ENCODE measurements at places on chromosomes 2 and 18. TPM values are rescaled to one million over a fixed set of nuclear protein-coding genes. Genes with fewer than 3 reads are reported as not detected.

The TRIM43 gene
- not detected for total RNA-seq

The SPHKAP gene
- not detected for total RNA-seq

The USP37 gene
- 51.7 TPM for total RNA-seq

The IL1R2 gene
- total RNA-seq: 1.1 TPM

The TMEFF2 gene
- not detected for total RNA-seq

The SLC35F6 gene
- 4.2 TPM for total RNA-seq

The LYPD1 gene
- not detected for total RNA-seq

The GALNT5 gene
- not detected for total RNA-seq

GRCh38 chr18:71221405-71221804 is 932.6 kb downstream of the SOCS6 start:
- H3K27me3 ChIP-seq: no peaks in the 10 kb centered on the region
- DNase-seq: no peak
- H3K36me3 ChIP-seq: no peaks in the 10 kb centered on the region
- H3K4me3 ChIP-seq: no peak overlapping the region
- no peak overlapping the region for H3K27ac ChIP-seq

DNA sequence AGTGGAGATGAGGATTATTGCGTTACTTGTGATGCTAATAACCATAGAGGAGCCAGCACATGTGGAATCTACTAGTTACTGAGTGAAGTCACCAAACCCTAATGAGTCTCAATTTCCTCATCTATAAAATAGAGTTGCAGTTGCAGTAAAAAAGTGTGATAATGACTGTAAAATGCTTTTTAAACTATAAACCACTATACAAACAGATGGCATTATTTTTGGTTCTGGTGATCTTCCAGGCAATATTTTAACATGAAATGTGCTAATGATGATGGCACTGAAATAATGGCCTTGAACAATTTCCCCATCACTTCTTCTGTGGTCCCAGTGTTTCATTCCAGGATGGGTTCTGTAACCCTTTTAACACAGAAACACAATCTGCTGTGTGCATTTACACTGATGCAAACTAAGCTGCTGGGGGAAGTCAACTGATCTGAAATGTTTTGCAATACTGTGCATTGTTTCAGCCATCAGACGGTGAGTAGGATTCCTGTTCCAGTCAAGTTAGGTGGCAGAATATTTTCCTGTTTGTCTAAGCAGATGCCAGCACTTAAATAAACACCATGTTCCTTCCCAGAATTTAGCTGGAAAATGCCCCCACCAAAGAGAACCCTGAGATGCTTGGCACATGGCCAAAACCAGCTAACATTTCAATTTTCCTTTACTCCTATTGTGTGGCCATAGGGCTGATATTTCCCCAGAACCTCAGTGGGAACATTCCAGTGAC is 52.6 kb downstream of the TACR1 start:
- DNase-seq: no peak
- no peaks in the 10 kb centered on the region for H3K36me3 ChIP-seq
- peaks cover 3% of the 10 kb centered on the region for H3K27me3 ChIP-seq
- no peak overlapping the region for H3K4me3 ChIP-seq

DNA sequence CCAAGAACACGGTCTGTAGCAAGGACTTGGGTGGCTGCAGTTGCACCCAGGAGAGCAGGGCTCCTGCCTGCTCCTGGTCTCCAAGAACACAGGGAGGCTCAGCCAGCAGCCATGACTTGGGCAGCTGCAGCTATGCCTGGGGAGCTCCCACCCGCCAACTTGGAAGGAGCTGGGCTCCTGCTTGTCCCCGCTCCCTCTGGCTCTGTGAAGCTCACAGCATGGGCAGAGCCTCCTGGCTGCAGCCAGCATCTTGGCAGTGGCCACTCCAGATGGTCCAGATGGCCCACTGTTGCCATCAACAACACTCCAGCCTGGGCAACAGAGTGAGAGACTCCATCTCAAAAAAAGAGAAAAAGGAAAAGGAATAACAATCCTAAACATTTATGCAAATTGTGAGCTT is 5.2 kb downstream of the ZSCAN30 start:
- H3K4me1 ChIP-seq: peaks cover 22% of the 10 kb centered on the region
- DNase-seq: no peak
- H3K27me3 ChIP-seq: no peaks in the 10 kb centered on the region
- H3K36me3 ChIP-seq: peaks cover 42% of the 10 kb centered on the region
- H3K4me3 ChIP-seq: no peak overlapping the region

DNA sequence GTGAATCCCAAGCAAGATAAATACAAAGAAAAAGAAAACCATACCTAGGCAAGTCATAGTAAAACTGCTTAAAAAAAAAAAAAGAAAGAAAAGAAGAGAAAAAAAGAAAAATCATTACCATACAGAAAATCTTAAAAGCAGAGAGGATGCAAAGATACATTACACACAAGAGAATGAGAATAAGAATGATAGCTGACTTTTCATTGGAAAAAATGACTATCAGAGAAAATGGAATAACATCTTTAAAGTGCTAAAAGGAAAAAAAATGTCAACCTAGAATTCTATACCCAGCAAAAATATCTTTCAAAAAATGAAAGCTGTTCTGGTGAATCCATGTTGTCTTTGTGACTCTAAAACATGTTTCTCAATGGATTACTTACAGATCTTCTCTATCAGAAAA is 66.2 kb downstream of the REEP1 start:
- no peak for DNase-seq
- H3K36me3 ChIP-seq: peaks cover 13% of the 10 kb centered on the region
- no peak overlapping the region for H3K27ac ChIP-seq
- no peak overlapping the region for H3K4me3 ChIP-seq

- no peak for DNase-seq
- peaks cover 3% of the 10 kb centered on the region for H3K27me3 ChIP-seq
- H3K4me1 ChIP-seq: no peaks in the 10 kb centered on the region
- no peak overlapping the region for H3K4me3 ChIP-seq
- H3K27ac ChIP-seq: no peak overlapping the region
Measured at GRCh38 chr18:70299393-70299792, 10.5 kb downstream of the SOCS6 start.

DNA sequence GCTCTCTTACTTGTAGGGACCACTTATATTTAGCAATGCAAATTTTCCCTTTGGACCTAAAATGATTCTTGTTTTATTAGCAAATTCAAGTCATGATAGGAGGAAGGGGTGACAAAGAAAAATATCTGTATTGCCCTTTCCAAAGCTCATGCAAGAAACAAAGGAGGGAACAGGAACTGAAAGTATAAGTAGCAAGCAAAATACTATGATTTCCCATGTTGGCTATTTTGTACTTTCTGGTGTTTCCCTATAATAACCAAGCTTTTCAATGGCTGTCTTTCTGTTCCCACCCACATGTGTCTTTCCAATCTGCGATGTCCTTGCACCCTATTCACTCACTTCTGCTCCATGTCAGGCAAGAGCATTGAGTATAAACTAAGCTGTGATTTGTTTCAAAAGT is 279.7 kb downstream of the RNF144A start:
- DNase-seq: no peak
- no peak overlapping the region for H3K4me3 ChIP-seq
- no peaks in the 10 kb centered on the region for H3K27me3 ChIP-seq

- H3K4me1 ChIP-seq: no peaks in the 10 kb centered on the region
- no peak for DNase-seq
- no peaks in the 10 kb centered on the region for H3K36me3 ChIP-seq
- no peak overlapping the region for H3K4me3 ChIP-seq
- H3K27me3 ChIP-seq: peaks cover 3% of the 10 kb centered on the region
Measured at GRCh38 chr2:157168501-157168900, 89.0 kb upstream of the GALNT5 start.
